Stimulated activated CD8-positive, alpha-beta memory T cell treated with anti-CD3 and anti-CD28 coated beads, Interleukin-4, amount 100 ng/mL, for 24 hours (primary cell): ENCODE measurements at places on chromosomes 6 and 20.

DNA sequence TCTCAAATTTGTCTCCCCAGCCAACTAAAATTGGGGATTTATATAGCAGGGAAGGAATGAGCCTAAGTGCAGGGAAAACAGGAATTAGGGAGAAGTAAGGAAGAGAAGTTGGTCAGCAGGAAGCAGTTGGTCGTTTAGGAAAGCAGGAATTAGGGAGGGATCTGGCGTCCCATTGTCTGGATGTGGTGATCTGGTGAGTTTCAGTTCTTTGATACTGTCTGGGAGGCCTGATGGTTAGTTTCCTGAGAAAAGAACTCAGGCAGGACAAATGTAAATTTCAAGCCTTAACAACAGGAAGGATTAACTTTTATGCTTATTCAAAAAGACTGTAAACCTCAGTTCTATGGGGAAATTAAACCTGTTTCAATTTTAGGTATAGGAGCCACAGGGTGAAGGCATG is 116.2 kb upstream of the PRL start:
- DNase-seq: no peak

GRCh38 chr6:154352898-154353585 is 3.6 kb downstream of the IPCEF1 start:
- DNase-seq: peak; percentile 9

- no peak for DNase-seq
Measured at GRCh38 chr6:127185437-127185995, 67.0 kb downstream of the RSPO3 start.

GRCh38 chr6:25377664-25378063 is 98.5 kb downstream of the CARMIL1 start:
- no peak for DNase-seq

DNA sequence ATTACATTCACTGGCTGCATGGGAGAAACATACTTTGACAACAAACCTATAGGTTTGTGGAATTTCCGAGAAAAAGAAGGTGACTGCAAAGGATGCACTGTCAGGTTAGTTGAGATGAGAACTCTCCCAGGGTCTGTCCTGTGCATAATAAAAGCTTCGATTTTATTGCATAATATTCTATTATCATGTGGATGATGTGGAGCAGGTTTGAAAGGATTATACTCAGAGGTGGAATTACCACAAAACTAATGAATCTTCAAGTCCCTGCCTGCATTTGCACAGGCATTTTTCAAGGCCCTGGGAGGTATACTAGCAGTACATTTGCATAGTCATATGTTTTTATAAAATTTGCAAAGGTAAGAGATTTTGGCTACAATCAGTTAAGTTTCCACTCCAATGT is 249.8 kb downstream of the ARHGAP18 start:
- no peak for DNase-seq

DNA sequence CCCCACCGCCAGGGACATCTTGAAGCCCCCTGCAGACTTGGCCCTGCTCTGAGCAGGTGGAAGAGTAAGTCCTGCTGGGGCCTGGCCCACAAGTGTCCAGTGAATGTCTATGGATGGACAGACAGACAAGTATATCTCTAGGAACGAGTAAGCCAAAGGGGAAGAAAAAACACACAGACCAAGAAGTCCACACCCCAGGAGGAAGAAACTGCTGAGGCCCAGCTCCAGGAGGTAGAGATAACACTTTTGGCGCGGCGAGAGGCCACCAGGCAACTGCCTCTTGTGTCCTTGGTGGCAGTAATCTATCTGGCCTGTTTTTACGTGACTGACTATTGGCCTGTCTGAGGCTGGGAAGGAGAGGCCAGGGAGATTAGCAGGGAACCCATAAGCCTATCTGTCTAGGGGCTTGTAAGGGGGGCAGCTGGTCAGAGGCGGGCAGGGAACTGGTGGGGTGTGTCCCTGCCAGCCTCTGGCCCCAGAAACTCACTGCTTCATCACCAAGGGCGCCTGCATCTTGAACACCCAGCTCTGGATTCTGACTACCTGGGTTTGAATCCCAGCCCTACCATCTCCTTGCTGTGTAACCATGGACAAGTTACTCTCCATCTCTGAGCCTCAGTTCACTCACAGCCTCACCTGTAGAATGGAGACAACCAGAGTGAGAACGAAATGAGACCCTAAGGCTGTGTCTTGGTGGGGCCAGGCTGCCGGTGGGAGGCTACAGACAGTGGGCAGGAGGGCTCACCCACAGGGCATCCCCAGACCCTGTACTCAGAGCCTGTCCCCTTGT is 31.3 kb downstream of the C20orf203 start:
- DNase-seq: no peak

GRCh38 chr6:147999001-147999540 is 343.6 kb upstream of the SASH1 start:
- DNase-seq: no peak

DNA sequence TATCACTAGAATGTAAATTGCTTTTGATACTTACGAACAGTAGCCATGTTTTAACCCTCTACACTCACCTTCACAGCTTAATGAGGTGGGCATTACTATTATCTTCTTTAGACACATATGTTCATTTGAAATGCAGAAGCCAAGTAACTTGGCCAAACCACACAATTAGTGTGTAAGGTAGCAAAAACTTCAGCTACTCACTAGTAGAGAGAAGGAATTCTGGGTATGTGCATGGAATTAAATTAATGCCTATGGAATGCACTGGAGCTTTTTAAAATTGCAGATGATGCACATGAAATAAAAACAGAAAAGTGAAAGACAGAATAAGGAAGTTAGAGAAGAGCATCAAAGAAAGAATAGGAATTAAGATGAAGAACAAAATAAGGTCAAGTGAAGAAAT is 494.0 kb downstream of the ADGRB3 start:
- DNase-seq: no peak

GRCh38 chr20:47568019-47568418 is 66.3 kb downstream of the NCOA3 start:
- DNase-seq: no peak

DNA sequence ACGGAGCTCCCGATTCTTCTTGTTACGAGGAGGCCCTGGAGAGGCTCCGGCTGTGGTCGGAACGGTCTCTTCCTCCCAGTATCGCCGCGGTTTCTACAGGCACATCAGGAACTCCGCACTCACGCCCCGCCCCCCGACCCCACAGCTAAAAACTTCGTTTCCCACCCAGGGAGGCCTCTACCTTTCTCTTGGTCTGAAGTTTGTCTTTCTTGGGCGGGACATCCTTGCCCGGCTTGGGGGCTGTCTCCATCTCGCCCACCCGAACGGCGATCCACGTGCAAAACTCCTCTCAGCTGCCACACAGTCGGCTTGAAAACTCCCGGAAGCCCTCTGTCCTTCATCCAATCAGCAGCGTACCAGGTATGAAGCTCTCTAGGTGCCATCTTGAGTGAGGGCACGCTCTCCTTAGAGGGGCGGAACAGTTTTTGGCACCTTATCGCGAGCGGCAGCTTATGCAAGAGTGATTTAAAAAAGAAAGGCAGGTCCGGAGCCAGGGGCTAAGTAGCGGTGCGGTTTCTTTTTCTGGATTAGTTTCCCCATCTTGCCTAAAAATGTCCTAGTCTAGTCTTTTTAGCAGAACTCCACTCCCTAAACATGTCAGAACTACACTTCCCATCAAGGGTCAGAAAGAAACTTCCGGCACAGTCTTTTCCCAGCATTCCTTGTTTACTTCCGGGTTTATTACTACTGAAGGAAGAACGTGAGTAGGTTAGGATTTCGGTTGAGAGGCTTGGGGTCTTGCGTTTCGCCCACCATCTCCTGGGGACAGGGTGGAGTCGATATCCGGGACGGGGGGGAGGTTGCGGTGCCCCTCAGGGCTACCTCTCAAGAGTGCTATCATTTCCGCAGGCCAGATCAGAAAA is at the start of the genes PFDN6 and WDR46:
Gene PFDN6, plus strand, starts transcription at position 681 of the 863 bp plus-strand sequence. CDS start 256 bp downstream, outside the sequence.
Gene WDR46, minus strand, starts transcription at position 319 of the 863 bp plus-strand sequence. Its CDS starts 69 bp downstream, at position 250.
- peak; percentile 71 for DNase-seq

DNA sequence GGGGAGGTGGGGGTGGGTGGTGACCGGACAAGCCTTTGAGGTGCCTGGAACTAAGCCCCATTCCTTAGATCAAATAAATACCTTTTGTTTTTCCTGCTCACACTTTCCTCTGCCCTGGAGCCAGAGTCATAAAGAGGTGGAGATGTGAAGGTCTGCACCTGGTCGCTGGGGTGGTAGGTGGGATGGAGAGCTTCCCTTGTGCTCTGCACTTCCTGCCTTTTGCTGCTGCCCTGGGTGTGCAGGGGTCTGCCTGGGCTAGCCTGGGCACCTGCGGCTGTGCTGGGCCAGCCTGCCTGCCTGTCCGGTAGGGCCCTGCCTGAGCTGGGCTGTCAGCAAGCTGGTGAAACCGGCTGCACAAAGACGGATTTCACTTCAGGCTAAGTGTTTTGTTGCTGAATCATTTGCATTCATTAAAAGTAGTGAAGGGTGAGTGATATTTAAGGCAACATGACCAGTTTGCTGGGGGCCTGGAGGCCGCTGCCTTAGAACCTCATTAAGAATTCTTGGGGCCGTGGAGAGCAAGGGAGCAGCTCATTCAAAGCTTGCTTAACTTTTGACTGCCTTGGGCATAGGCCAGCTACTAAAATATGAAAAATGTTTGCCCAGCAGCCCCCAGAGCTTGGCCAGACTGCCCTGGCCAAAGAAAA is 20.5 kb downstream of the PTK7 start:
- DNase-seq: no peak

DNA sequence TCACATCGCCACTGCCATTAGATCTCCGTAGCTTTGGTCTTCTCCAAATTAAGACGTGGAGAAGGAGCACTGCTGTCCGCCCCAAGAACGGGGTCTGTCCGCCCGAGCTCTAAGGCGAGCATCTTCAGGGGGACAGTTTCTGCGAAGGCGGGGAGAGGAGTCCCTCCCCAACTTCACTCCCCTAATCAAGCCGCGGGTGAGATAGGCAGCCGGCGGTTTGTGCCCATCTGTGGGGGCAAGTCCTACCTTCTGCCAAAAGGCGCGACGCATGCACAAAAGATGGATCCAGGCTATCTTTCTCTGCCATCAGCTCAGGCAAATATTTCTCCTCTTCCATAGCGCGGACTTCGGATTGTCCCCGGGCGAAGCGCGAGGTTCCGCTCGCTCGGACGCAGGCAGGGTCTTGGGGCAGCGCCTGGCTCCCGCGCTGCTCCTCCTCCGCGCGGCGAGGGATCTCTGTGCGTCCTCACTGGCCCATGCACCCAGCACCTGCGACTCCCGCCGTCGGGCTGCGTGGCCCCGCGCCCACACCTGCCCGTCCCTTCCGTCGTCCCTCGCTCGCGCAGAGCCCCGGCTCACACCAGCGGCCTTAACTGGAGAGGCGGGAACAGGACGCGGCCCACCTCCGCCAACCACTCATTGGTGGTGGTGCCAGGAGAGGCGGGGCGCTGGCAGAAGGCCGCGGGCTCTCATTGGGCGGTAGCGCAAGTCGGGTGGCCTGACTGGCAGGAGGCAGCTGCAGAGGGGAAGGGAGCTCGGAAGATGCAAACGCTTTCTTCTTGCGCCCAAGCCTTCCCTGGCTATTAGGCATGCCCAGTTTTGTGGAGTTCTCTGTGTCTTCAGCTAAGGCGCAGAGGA is at the start of gene KHDRBS2:
Gene KHDRBS2, minus strand, starts transcription at position 614 of the 858 bp plus-strand sequence.
- DNase-seq: no peak

- DNase-seq: no peak
Measured at GRCh38 chr20:47851774-47852173, 66.5 kb upstream of the SULF2 start.

DNA sequence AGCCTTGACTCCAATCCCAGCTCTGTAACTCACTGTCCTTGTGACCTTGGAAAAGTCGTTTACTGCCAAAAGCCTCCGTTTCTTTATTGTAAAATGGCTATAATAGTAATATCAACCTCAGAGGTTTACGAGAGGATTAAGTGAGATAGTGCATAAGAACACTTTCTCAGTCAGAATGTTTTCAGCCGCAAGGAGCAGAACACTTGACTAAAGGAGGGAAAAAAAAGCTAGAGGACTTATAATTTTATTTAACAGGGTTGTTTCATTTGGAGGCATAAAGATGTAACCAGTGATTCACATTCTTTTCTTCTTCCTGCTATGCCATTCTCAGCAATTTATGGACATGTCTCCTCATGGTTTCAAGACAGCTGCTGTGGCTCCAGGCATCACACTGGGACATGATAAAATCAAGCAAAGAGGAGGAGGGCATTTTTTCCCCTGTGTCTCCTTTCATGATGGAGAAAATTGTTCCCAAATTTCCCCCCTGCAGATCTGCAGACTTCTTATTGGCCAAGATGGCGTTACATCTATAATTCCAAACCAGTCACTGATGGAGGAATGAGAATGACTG is 143.0 kb upstream of the PTPN1 start:
- DNase-seq: no peak

- no peak for DNase-seq
Measured at GRCh38 chr6:139983555-139984276, 609.3 kb upstream of the CITED2 start.

- no peak for DNase-seq
Measured at GRCh38 chr6:131290955-131291354, 155.7 kb downstream of the AKAP7 start.

DNA sequence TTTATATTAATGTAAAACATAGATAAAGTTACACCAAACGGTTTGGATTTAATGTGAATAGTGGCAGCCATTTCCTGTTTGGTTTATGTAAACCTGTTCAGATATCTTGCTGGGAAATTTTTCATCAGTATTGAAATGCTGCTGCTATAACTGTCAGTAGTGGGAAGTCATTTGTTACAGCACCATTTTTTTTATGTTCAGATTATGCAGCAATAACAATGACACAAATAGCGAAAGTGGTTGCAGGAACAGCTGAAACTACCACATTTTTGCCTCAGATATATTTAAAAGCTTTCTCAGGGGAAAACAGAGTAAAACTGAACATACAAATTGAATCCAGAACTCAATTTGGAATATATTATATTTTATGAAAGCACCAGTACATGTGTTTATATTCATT is 128.8 kb upstream of the SIM1 start:
- DNase-seq: no peak
